ENCODE measurements at places on chromosomes 6 and 20. TPM values are rescaled to one million over a fixed set of nuclear protein-coding genes. Genes with fewer than 3 reads are reported as not detected.
A peak's percentile ranks its signal among the peaks of the same experiment; 100 is the strongest.

DNA sequence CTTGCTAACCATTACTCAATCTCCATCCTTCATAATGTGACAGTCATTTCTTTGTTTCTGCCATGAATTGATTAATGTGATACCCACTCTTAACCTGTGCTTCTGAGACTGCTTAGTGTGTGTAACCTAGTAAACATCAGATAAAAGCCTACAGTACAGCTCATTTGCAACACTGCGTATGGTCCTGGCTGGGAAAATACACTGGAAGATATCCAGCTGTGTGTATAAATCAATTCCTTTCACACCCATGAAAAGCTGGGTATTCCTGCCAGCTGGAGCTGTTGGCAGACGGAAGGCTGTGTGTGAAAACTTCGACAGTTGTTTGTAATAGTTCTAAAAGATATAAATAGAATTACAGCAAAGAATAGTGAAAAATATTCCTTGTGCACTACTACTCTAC is 509.2 kb downstream of the FRK start:
- H3K36me3 ChIP-seq: no peaks in the 10 kb centered on the region
- no peak overlapping the region for H3K27ac ChIP-seq
- DNase-seq: no peak
- H3K4me3 ChIP-seq: no peak overlapping the region
- H3K4me1 ChIP-seq: no peaks in the 10 kb centered on the region

DNA sequence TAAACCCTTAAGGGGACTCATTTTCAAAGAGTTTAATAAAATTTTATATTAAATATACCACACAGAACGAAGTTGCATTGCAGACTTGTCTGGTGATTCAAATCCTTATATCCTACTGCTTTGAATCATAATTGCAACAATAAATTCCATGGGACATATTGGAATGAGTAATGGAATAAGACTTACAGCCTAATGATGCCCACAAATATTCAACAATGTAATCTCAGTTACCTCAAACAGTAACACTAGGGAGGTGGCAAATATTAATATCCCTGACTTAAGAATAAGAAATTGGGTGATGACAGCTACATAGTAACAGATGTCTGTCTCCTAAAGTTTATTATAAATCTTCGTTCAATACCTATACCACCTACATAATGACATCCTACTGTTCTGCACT is 52.6 kb downstream of the BMP5 start:
- no peaks in the 10 kb centered on the region for H3K27me3 ChIP-seq
- peaks cover 7% of the 10 kb centered on the region for H3K4me1 ChIP-seq
- H3K27ac ChIP-seq: no peak overlapping the region
- DNase-seq: no peak

DNA sequence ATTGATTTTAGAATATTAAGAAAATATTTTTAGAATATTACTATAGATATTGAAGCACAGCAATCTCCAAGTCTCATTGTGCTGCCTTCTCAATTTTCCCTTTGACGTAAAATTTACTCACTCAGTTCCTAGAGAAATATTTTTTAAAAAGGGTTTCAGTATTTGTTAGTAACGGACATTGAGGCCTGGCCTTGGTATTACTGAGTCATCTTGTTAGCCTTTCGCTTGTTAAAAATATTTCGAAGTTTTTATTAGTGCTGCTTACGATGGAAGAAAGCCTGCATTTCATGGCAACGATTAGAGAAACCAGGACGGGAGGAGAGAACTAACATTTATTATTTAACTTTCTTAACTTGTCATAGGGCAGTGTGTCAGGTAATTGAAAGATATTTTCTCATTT is 82.2 kb downstream of the TIAM2 start:
- H3K4me1 ChIP-seq: no peaks in the 10 kb centered on the region
- no peaks in the 10 kb centered on the region for H3K36me3 ChIP-seq
- H3K27ac ChIP-seq: peak overlapping the region; percentile 40
- no peak overlapping the region for H3K4me3 ChIP-seq

DNA sequence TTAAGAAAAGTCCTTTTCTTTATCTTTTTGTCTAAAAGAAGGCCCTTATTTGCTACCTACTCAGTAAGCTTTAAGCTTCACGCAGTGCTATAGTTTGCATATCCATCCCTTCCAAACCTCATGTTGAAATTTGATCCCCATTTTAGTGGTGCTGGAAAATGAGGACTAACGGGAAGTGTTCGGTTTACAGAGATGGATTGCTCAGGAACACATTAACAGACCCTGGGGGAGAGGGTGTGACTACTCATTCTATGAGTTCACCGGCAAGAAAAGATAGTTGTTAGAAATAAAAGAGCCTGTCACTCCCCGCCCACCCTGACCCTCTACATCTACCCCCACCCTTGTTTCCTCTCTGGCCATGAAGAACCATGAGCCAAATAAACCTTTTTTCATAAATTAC is 546.2 kb downstream of the MEI4 start:
- no peaks in the 10 kb centered on the region for H3K27me3 ChIP-seq
- H3K36me3 ChIP-seq: no peaks in the 10 kb centered on the region
- H3K4me3 ChIP-seq: no peak overlapping the region
- DNase-seq: no peak
- H3K27ac ChIP-seq: no peak overlapping the region

DNA sequence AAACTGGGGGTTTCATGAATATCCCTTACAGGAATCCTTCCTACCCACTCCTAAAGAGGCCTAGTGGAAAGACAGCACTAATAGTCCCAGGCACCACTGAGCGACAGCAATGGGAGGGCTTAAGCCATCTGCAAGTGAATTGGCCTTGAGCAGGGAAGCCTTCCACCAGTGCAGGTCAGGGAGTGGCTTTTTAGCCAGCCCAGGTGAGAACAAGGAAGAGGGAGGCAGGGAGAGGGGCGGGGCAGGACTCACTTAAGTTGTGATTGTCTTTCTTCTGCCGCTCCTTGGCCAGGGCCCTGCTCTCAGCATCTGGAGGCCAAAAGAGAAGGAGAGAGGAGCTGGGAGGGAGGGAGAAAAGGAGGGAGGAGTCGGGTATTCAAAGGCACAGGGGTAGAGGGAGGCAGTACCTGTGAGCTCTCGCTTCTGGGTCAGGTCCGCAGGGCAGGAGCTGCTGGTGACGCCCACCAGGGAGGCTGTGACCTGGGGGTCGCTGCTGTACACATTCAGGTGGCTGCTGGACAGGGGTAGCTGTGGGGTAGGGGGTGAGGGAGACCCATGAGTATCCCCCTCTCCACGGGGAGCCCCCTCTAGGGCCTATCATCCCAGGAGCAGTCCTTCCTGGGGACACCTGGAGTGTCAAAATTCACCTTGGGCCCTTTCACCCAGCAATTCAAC is 47.8 kb downstream of the TFEB start:
- H3K27me3 ChIP-seq: no peaks in the 10 kb centered on the region
- H3K27ac ChIP-seq: no peak overlapping the region
- no peak overlapping the region for H3K4me3 ChIP-seq
- no peaks in the 10 kb centered on the region for H3K36me3 ChIP-seq
- no peak for DNase-seq
- H3K4me1 ChIP-seq: no peaks in the 10 kb centered on the region

Gene C20orf141
- total RNA-seq: not detected

GRCh38 chr6:168032005-168032760 is 34.7 kb downstream of the KIF25 start:
- no peaks in the 10 kb centered on the region for H3K27me3 ChIP-seq
- no peaks in the 10 kb centered on the region for H3K4me1 ChIP-seq
- DNase-seq: no peak
- no peak overlapping the region for H3K27ac ChIP-seq
- no peak overlapping the region for H3K4me3 ChIP-seq
- no peaks in the 10 kb centered on the region for H3K36me3 ChIP-seq

- H3K27ac ChIP-seq: no peak overlapping the region
- peaks cover 19% of the 10 kb centered on the region for H3K4me1 ChIP-seq
- peaks cover 27% of the 10 kb centered on the region for H3K36me3 ChIP-seq
Observed at GRCh38 chr6:43782764-43783513, 12.9 kb downstream of the VEGFA start.

DNA sequence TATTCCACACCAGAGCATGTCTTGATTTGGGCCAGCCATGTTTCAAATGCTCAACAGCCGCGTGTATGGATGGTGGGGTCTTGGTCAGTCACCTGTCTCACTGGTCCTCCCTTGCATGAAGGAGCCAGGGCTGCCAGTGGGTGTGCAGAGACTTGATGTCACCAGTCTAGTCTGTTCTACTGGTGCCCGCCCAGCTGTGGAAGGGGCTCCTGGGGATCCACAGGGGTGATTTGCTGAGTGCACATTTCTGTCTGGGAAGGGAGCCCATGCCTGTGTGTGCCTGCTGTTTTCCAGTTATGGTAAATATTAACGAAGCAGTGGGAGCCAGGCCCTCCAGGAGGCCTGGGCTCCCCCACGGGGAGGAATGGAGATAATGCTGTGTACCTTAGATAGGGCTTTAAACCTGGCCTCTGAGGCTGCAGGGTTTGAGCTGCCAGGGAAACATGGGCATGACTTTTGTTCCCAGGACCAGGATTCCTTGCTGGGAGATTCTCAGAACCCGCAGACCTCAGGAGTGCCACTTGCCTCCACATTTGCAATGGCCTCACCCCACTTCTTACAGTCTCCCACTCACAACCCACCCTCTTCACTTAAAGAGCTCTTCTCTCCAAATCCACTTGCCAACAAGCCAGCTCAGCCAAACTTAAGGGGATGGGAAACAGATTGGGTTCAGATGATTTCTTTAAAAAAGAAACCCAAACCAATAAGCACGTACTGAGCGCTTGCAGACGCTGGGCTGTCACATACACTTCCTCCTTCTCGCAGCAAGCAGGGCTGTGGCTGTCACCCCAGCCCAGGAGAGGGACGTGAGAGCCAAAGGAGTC is 54.1 kb downstream of the VEGFA start:
- DNase-seq: peak; percentile 80
- peak overlapping the region; percentile 89 for H3K27ac ChIP-seq
- H3K4me3 ChIP-seq: no peak overlapping the region
- H3K36me3 ChIP-seq: no peaks in the 10 kb centered on the region
- no peaks in the 10 kb centered on the region for H3K27me3 ChIP-seq
- H3K4me1 ChIP-seq: peaks cover 35% of the 10 kb centered on the region

Gene UBE2C
- total RNA-seq: 0.38 TPM

DNA sequence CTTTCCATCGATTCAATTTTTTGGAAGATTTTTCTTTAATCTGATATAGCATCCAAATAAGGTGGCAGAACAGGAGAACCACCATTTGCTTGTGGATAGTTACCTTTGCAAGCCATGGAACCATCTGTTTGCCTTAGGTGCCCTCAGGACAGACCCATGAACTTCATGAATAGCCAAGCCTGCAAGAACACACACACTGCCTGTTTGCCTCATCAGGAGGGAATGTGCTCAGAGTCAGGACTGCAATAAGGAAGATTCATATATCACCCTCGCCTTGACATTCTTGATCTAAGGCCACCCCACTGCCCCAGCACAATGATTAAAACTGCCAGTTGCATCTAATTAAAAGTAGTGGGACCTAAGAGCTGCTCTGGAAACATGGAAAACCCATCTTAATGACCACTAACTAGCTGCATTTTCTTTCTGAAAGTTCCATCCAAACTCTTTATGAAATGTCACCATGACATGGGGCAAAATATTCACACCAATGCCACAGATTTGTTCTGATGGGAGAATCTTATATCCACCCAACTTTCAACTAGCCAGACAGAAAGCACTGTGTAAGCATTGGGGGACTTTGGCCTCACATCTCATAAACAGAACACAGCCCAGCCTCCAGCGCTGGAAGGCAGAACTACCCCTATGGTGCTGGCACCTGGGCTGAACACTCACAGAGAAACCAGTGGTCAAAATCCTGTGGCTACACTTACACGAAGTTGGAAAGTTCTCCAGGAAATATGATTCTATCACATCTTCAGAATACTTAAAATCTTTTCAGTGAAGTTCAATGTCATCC is 48.3 kb downstream of the TBXT start:
- no peaks in the 10 kb centered on the region for H3K4me1 ChIP-seq
- H3K36me3 ChIP-seq: no peaks in the 10 kb centered on the region
- no peak overlapping the region for H3K4me3 ChIP-seq
- H3K27me3 ChIP-seq: no peaks in the 10 kb centered on the region

GRCh38 chr6:99378636-99379035 is 15.4 kb downstream of the COQ3 start:
- H3K4me1 ChIP-seq: no peaks in the 10 kb centered on the region
- H3K27ac ChIP-seq: no peak overlapping the region
- no peak for DNase-seq
- H3K4me3 ChIP-seq: no peak overlapping the region
- no peaks in the 10 kb centered on the region for H3K27me3 ChIP-seq

DNA sequence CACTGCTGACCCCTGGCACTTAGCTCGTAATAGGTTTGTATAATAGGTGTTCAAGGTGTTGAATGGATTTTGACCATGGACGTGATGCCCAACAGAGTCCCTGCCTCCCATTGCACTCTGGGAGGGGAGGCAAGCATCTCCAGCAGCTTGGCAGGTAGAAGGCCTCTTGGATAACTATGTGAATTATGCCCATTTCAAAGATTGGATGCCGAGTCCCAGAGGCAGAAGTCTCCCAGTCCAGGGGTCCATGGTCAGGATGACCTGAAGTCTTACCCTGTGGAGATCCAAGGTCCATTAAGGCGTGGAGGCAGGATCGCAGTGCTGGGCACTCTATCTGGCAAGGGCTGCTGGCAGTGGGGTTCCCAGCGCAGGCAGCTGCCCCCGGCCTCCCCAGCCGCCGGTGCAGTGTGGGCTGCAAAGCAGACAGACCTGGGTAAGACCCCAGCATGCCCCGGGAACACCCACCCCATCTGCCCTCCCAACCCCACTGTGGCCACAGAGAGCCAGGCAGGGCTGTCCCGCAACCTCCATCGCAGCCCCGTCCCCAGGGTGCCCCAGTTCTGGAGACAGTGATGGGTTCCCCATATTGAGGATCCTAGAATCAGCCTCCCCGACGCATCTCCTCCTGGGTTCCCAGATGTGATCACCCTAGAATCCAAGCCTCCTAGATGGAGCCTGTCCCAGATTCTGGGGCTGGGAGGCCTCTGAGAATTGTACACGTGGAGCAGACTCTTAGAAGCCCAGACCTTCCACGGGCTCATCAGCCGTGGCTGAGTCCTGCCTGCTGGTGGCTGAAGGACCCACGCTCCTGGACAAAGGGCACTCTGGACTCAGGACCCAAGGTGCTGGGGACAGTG is 44.6 kb downstream of the APCDD1L start:
- H3K27ac ChIP-seq: no peak overlapping the region
- H3K36me3 ChIP-seq: no peaks in the 10 kb centered on the region
- H3K4me3 ChIP-seq: no peak overlapping the region
- H3K4me1 ChIP-seq: no peaks in the 10 kb centered on the region
- no peaks in the 10 kb centered on the region for H3K27me3 ChIP-seq
- DNase-seq: no peak

- H3K27ac ChIP-seq: no peak overlapping the region
- no peak overlapping the region for H3K4me3 ChIP-seq
- no peaks in the 10 kb centered on the region for H3K4me1 ChIP-seq
- no peak for DNase-seq
Observed at GRCh38 chr6:44477293-44477894, 89.9 kb downstream of the CDC5L start.

- DNase-seq: no peak
- H3K36me3 ChIP-seq: no peaks in the 10 kb centered on the region
- no peaks in the 10 kb centered on the region for H3K4me1 ChIP-seq
- no peaks in the 10 kb centered on the region for H3K27me3 ChIP-seq
- H3K4me3 ChIP-seq: no peak overlapping the region
Observed at GRCh38 chr6:4907602-4908001, 96.2 kb downstream of the RPP40 start.

Gene SOX12
- 4.6 TPM for total RNA-seq

All from pancreas (tissue), 10 donors.